T-helper 2 cell (primary cell): ENCODE measurements at places on chromosomes 7 and 10.

GRCh38 chr7:151382079-151382885 lies 27.6 kb downstream of the WDR86 start:
- DNase-seq, result peak; percentile 68

GRCh38 chr7:150626696-150627095 lies 5.5 kb downstream of the GIMAP6 start:
- DNase-seq, result no peak

- DNase-seq, result no peak
Measured at GRCh38 chr10:57846307-57847065, 421.2 kb downstream of the IPMK start.

- DNase-seq, result no peak
Measured at GRCh38 chr7:18228686-18229085, 201.0 kb upstream of the PRPS1L1 start.

- no peak for DNase-seq
Measured at GRCh38 chr7:37391791-37392672, 56.6 kb downstream of the ELMO1 start.

DNA sequence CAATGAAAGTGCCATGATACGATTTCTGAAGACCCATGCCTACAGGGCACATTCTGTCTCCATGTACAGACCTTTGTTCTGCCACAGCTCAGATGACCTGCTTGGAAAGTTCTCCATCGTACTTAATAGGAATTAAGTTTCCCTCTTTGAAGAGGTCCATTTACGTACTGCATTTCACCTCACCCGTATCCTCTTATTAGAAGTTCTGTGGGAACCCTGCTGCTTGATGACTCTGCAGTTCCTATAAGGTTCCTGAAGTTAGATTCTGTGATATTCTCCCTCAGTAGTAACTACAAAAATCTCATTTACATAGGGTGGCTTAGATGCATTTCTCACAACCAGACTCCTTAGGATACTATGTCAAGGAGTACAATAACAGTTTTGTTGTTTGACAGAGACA lies 50.9 kb downstream of the MINDY3 start:
- DNase-seq, result no peak

DNA sequence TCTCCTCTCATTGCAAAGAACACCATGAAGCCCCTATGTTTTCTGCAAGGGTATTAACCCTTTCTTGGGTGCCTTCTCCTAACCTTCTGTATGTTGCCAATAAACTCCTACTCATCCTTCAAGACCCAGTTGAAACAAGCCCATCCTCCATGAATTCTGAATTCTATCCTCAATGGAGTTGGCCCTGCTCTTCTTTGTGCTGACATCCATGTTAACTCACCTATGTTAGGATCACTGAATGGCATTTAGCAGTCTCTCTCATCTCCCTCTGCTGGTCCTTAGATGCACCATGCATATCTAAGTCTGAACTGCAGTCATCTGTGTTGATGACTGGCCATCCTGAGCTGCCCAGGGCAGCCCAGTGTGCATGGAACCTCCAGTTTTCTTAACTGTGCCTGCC lies 129.8 kb downstream of the BUB3 start:
- no peak for DNase-seq

DNA sequence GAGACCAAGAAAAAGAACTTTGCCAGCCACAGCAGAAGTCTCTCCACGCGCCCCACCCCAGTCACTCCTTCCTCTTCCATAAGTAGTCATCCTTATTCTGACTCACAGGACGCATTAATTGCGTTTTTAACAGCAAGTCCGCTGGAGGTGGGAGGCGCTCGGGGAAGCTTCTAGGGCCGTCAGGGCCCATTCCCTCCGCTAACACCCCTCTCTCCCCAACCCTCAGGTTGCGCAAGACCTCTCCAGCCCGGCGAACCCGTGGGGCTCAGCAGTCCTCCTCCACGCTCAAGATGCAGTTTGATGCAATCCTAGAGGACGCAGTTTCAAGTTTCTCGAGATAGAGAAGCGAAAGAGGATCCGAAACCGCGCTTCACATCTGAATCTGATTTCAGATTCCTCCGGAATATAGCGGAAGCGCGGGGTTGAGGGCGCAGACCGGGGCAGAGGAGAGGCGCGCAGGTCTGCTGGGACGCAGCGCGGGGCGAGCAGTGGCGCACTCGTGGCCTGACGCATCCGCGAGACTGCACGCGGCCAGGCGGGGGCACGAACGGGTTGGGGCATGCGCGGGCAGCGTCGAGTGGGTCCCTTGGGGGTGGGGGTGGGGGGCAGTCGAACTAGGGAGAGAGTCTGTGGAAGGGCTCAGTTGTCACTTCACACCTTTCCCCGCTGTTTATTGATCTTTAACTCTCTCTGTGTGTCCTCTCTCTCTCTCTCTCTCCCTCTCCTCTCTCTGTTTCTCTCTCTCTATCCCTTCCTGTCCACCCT lies 37.8 kb upstream of the PSAP start:
- no peak for DNase-seq

- no peak for DNase-seq
Measured at GRCh38 chr7:55457801-55458200, 92.7 kb downstream of the LANCL2 start.

DNA sequence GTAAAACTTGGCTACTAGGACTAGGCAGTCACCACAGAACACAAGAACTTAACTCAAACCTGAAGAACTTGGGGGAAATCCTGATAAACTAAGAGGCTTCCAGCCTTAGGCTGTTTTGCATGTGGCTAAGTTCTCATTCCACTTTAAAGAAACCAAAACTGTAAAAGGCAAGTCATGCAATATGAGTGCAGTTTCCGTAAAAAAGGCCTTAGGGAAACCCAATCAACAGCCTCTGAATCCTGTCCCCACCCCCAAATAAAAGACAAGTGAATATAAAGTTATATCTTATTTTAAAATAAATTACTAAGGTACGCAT lies 95.1 kb downstream of the USP6NL start:
- DNase-seq, result no peak

- no peak for DNase-seq
Measured at GRCh38 chr7:104653825-104654401, 325.5 kb downstream of the LHFPL3 start.

- DNase-seq, result no peak
Measured at GRCh38 chr7:132162556-132163144, 413.6 kb downstream of the PLXNA4 start.

- DNase-seq, result no peak
Measured at GRCh38 chr10:47409171-47409865, 25.2 kb upstream of the ZNF488 start.

- no peak for DNase-seq
Measured at GRCh38 chr7:20307901-20308300, 22.8 kb upstream of the ITGB8 start.
